ENCODE measurements at places on chromosomes 5 and 9. TPM values are rescaled to one million over a fixed set of nuclear protein-coding genes. Genes with fewer than 3 reads are reported as not detected.

- H3K4me3 ChIP-seq = no peak overlapping the region
- H3K27me3 ChIP-seq = no peaks in the 10 kb centered on the region
- no peaks in the 10 kb centered on the region for H3K4me1 ChIP-seq
- DNase-seq = no peak
Measured at GRCh38 chr5:144406442-144406841, 235.8 kb downstream of the KCTD16 start.

DNA sequence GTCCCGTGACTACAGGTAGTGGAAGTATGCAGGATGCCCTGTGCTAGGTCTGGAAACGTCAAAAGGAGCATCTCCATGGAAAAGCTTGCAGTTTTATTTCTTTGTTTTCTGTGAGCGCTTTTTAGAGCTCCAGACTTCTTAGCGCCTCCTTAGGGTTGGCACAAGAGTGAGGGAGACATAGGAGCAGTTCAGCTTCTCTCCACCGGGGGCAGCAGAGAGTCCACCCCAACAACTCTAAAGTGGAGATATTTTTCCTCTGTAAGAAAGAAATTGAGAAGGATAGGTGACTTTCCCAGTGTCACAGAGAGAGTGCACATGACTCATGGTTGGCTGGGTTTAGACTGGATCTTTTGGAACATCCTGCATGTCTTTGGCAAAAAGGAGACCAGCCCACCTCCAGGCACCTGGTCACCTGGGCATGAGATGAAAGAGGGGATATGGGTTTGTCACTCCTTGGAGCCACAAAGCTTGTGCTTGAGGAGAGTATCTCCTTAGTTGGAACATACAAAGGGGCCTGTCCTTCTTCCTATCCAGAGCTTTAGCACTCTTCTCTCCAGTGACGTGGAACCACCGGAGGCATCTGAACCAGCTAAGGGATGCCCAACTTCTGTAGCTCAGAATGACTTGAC lies 637.7 kb downstream of the SEMA5A start:
- H3K4me1 ChIP-seq = no peaks in the 10 kb centered on the region
- H3K4me3 ChIP-seq = no peak overlapping the region

GRCh38 chr5:10591159-10591558 lies 27.3 kb downstream of the ANKRD33B start:
- no peak overlapping the region for H3K4me3 ChIP-seq
- no peaks in the 10 kb centered on the region for H3K36me3 ChIP-seq
- H3K27ac ChIP-seq = peak overlapping the region; percentile 50
- peaks cover 27% of the 10 kb centered on the region for H3K4me1 ChIP-seq
- DNase-seq = no peak
- no peaks in the 10 kb centered on the region for H3K27me3 ChIP-seq

- no peak overlapping the region for H3K4me3 ChIP-seq
- no peak for DNase-seq
- H3K27me3 ChIP-seq = no peaks in the 10 kb centered on the region
- no peak overlapping the region for H3K27ac ChIP-seq
- no peaks in the 10 kb centered on the region for H3K4me1 ChIP-seq
Measured at GRCh38 chr5:73280821-73281746, 108.1 kb downstream of the TMEM174 start.

- H3K4me1 ChIP-seq = peaks cover 6% of the 10 kb centered on the region
- H3K27ac ChIP-seq = no peak overlapping the region
- H3K4me3 ChIP-seq = no peak overlapping the region
- H3K27me3 ChIP-seq = peaks cover 4% of the 10 kb centered on the region
Measured at GRCh38 chr5:177442066-177442826, 4.4 kb upstream of the PRR7 start.

DNA sequence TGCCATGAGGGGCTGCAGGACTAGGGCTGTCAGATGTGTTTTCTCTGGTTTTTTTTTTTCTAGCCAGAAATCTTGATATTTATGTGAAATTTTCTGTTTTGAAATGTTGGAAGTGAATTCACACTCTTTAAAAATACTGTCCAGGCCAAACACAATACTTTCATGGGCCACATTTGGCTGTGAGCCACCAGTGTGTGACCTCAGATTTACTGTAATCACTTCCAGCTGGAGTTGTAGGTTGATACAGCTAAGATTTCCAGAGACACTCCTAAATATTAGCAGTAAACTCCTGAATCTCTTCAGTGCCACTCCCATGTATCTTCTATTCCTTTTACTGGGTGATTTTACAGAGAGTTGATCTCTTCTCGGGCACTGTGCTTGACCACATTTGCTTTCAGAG lies 92.2 kb upstream of the CKMT2 start:
- no peaks in the 10 kb centered on the region for H3K4me1 ChIP-seq
- no peaks in the 10 kb centered on the region for H3K36me3 ChIP-seq
- no peak overlapping the region for H3K4me3 ChIP-seq
- H3K27me3 ChIP-seq = no peaks in the 10 kb centered on the region

- no peak overlapping the region for H3K27ac ChIP-seq
- peak; percentile 53 for DNase-seq
- peaks cover 41% of the 10 kb centered on the region for H3K27me3 ChIP-seq
- peak overlapping the region; percentile 63 for H3K4me3 ChIP-seq
Measured at GRCh38 chr9:21974722-21975409, 19.3 kb downstream of the CDKN2A start.

GRCh38 chr5:52859628-52860027 lies 71.9 kb downstream of the ITGA1 start:
- H3K36me3 ChIP-seq = no peaks in the 10 kb centered on the region
- no peak overlapping the region for H3K4me3 ChIP-seq
- no peaks in the 10 kb centered on the region for H3K4me1 ChIP-seq
- no peaks in the 10 kb centered on the region for H3K27me3 ChIP-seq
- DNase-seq = no peak

GRCh38 chr9:100087218-100087617 lies 11.6 kb downstream of the ERP44 start:
- no peak for DNase-seq
- no peak overlapping the region for H3K4me3 ChIP-seq
- no peaks in the 10 kb centered on the region for H3K36me3 ChIP-seq
- H3K4me1 ChIP-seq = peaks cover 52% of the 10 kb centered on the region
- H3K27me3 ChIP-seq = no peaks in the 10 kb centered on the region

- no peak overlapping the region for H3K27ac ChIP-seq
- H3K27me3 ChIP-seq = no peaks in the 10 kb centered on the region
- no peaks in the 10 kb centered on the region for H3K4me1 ChIP-seq
- no peaks in the 10 kb centered on the region for H3K36me3 ChIP-seq
Measured at GRCh38 chr9:818958-819357, 22.5 kb upstream of the DMRT1 start.

The ANKRD18A gene
- total RNA-seq = not detected

The THG1L gene
- 6.7 TPM for total RNA-seq

The SHOC1 gene
- not detected for total RNA-seq

The NR4A3 gene
- 1.5 TPM for total RNA-seq

The BAG1 gene
- 125 TPM for total RNA-seq

The ALDOB gene
- not detected for total RNA-seq

Measured in psoas muscle (tissue), 8 donors.